Stimulated activated CD8-positive, alpha-beta memory T cell treated with anti-CD3 and anti-CD28 coated beads, Interleukin-15, amount 100 ng/mL, for 24 hours (primary cell): ENCODE measurements at places on chromosomes 2 and 18.

GRCh38 chr2:8794923-8795825, 42.2 kb downstream of the KIDINS220 start:
- no peak for DNase-seq

GRCh38 chr2:177161741-177162460, 50.7 kb upstream of the HNRNPA3 start:
- DNase-seq, result no peak

DNA sequence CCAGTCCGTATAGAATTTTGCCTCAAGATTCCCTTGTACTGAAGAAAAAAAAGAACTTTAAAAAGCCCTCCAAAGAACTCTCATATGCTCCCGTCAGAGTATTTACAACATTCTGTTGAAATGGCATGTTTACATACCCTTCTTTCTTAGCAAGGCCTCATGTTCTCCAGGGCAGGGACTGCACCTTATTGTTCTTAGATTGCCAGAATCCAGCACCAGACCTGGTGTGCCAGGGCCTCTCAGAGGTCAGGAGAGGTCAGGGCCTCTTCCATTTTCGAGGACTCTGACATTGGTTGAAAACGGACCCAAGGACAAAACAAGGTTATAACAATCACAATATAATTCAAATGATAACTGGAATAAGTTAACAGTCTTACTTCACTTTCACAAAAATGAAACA, 78.2 kb downstream of the TNP1 start:
- DNase-seq, result no peak

GRCh38 chr18:34115409-34116081, 109.2 kb downstream of the NOL4 start:
- DNase-seq, result no peak

DNA sequence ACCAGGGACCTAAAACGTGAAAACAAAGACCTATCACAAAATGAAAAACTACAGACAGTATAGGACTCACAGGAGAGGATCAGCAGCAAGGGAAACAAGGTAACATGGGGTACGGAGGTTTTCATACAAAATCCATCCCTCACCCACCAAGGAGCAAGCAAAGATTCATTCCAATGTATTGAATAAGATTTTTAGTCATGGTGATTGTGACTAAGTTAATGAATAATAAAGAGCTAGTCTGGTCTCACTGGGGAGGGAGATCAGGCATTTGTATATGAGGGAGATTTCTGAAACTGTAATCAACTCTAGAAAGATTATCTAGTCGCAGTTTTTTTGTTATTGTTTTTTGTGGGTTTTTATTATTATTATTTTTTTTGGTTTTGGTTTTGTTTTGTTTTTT, 336.5 kb upstream of the MMADHC start:
- DNase-seq, result no peak

- DNase-seq, result no peak
Observed at GRCh38 chr18:75828379-75828778, 400.9 kb upstream of the SMIM21 start.

- no peak for DNase-seq
Observed at GRCh38 chr2:150047620-150048222, 439.7 kb downstream of the RND3 start.

DNA sequence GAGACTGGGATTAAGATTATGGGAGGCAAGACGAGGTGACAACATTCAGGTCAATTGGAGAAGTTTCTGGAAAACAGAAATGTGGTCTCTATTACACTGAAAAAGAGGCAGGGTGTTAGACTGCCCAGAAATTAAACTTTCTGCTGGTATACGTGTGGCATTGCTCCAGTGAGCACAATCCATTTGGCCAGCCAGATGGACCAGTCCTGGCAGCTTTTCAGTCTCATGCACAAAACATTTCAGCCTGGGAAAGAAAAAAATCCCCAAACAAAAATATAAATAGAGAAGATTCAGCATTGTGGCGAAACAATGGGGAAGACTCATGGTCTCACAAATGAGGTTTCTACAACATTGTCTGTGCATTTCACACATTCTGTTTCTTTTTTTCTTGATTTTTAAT, 113.9 kb downstream of the HNMT start:
- DNase-seq, result no peak

- DNase-seq, result no peak
Observed at GRCh38 chr2:5519286-5519685, 172.9 kb upstream of the SOX11 start.

GRCh38 chr2:98736464-98736889, 5.5 kb upstream of the MGAT4A start:
- no peak for DNase-seq

- no peak for DNase-seq
Observed at GRCh38 chr18:61687317-61687716, 205.5 kb downstream of the RNF152 start.

- DNase-seq, result no peak
Observed at GRCh38 chr18:49726675-49726963, 86.7 kb downstream of the ACAA2 start.

DNA sequence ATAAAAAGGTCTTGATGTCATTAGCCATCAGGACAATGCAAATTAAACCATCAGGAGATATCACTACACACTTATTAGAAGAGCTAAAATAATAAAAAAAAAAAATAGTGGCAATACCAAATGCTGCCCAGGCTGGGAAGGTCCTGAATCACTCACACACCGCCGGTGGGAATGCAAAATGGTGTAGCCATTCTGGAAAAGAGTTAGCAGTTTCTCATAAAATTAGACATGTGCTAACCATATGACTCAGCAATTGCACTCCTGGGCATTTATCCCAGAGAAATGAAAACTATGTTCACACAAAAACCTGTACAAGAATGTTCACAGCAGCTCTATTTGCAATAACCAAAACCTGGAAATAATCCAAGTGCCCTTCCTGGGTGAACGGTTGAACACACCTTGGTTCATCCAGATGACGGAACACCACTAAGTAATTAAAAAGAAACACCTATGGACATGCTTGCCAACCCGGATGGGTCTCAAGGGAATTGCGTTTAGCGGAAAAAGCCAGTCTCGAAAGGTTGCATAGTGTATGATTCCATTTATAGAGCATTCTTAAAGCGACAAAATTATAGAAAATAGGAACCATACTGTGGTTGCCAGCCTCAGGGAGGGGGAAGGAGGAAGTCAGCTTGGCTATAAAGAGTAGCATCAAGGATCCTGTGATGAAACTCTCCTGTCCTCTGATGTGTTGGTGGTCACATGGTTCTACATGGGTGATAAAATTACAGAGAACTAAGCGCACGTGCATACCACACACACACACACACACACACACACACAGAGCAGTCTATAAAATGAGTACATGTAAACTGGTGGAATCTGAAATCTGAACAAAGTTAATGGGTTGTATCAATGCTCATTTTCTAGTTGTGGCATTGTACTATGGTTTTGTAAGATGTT, 4.6 kb downstream of the MBP start:
- no peak for DNase-seq

DNA sequence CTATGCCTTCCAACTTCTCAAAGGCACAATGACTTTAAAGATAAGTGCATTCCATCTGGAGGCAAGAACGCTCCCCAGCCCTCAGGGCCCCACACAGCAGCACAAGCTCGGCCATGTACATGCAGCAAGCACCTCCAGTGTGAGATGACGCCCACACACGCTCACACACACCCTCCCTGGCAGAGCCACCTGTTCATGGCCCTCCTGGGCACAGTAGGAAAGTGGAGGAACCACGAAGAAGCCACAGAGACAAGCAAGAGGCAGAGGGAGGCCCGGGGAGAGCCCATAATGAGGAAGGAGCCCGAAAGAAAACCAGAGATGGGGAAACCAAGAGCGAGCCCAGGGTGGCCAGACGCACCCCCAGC, 21.7 kb downstream of the BIN1 start:
- DNase-seq, result no peak

- no peak for DNase-seq
Observed at GRCh38 chr2:135893374-135893794, 17.1 kb upstream of the MCM6 start.
